Activated CD4-positive, alpha-beta T cell treated with anti-CD3 and anti-CD28 coated beads for 48 hours (primary cell): ENCODE measurements at places on chromosomes 16 and 17.

GRCh38 chr17:77884019-77884418 is 74.5 kb upstream of the TNRC6C start:
- DNase-seq: no peak

DNA sequence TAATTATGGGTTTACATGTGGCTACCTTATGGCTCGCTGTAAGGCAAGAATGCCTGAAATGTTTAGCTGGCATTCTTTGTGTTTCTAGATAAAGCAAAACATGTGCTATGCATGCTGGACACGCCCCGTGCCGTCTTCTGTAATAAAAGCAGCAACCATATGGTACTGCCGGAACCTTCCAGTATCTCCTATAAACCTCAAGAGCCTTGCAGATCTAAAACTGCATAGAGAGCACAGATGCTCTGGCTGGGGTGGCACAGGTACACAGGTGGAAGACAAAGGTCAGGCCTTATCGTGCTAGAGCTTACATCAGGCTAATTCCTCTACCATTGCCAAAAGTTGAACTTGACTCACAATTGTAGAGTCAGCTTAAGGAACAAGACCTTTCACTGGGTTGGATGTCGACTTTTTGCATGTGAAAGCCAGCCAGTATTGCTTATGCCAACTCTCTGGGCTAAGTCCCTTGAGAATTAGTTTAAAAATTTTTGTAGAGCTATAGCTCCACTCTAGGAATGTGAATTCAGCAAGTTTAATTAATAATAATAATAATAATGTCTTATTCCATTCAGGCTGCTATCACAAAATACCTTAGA is 187.4 kb upstream of the CACNG5 start:
- no peak for DNase-seq

- DNase-seq: no peak
Observed at GRCh38 chr17:63399856-63400255, 46.2 kb downstream of the CYB561 start.

DNA sequence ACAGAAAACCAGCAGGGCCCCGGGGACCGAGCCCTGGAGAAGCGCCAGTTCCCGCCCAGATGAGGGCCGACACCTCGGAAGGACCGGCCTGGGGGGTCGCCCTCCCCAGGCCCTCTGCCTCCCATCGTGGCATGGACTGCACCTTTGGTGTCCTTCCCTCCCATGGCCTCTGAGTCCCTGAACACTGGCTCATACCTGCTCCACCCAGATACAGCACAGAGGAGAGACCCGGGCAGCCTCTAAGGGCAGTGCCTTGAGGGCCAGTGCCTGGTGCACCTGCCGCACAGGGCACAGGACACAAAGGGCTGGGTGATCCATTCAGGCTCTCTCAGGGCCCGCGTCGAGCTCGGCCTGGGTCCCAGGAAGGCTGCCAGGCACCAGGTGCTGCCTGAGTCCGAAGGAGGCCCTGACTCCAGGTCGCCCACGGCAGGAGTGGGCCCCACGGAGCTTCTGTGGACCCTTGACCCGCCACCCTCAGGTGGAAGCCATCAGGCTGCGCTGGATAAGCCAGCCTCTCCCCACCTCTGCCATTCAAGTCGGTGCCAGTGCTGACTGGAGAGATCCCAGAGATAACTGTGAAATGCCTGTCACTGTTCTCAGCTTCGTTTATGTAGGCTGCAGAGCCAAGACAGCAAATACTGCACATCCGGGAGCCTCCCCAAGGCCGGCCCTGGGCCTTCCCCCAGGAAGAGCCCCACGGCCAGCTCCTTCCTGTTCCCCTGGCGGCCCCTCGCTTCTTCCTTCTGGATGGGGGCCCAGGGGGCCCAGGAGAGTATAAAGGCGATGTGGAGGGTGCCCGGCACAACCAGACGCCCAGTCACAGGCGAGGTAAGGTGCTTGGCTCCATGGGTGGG is at the start of gene ZG16B:
ZG16B (plus strand) TSS at position 803 of the 854 bp plus-strand sequence. CDS start 139 bp downstream, outside the sequence.
- no peak for DNase-seq

- no peak for DNase-seq
Observed at GRCh38 chr16:80695020-80695419, 109.4 kb downstream of the CDYL2 start.

DNA sequence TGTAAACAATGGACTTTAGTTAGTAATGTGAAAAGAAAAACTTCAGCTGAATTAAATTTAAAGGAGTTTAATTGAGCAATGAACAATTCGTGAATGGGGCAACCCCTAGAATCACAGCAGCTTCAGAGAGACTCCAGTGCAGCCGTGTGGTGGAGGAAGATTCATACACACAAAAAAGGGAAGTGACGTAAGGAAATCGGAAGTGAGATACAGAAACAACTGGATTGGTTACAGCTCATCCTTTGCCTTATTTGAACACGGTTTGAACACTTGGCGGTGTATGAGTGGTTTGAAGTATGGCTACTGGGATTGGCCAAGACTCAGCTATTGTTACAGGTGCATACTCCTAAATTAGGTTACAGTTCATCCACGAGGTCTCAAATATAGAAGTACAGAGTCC is 460.4 kb upstream of the ASIC2 start:
- DNase-seq: no peak

DNA sequence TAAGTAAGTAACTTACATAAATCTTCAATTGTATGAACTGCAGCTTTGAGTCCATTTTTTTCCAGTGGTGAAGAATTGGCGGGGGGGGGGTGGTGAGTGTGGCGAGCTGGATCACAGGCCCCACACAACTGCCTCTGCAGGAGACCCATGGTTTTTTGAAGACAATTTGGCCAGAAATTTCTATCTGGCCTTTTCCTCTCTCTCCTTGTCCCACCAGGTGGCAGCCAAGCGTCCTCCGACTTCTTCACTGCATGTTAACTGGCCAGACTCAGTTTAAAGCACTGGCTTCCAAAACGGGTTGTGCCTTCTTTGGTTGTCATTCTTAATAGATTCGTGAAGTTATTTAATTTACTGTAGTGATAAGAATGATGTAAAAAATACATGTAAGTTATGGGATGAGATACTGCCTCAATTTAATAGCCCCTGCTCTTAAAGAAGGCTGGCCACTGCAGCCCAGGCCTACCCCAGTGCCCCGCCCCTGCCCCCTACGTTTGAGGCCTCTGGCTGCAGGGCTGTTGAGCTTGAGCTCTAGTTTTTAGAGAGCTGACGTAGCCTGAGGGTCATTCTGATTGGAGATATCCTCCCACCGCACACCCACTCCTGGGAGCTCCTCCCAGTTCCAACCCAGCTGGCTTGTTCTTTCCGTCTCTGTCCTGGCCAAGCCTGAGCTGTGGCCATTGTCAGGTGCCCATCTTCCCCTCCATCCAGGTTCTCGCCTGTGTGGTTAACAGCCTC is 36.4 kb downstream of the AKAP1 start:
- no peak for DNase-seq

- peak; percentile 34 for DNase-seq
Observed at GRCh38 chr16:25093208-25094061, 18.1 kb upstream of the LCMT1 start.
